Effector CD4-positive, alpha-beta T cell (primary cell): ENCODE measurements at places on chromosomes 1 and 21.

- DNase-seq: no peak
Measured at GRCh38 chr1:80882553-80882952, 918.2 kb upstream of the ADGRL2 start.

- DNase-seq: no peak
Measured at GRCh38 chr1:183697814-183698590, 44.9 kb upstream of the APOBEC4 start.

GRCh38 chr1:200029822-200030152 is 2.3 kb downstream of the NR5A2 start:
- no peak for DNase-seq

GRCh38 chr1:91717839-91718238 is 168.1 kb downstream of the TGFBR3 start:
- no peak for DNase-seq

- no peak for DNase-seq
Measured at GRCh38 chr1:175015243-175015642, 8.0 kb downstream of the MRPS14 start.

DNA sequence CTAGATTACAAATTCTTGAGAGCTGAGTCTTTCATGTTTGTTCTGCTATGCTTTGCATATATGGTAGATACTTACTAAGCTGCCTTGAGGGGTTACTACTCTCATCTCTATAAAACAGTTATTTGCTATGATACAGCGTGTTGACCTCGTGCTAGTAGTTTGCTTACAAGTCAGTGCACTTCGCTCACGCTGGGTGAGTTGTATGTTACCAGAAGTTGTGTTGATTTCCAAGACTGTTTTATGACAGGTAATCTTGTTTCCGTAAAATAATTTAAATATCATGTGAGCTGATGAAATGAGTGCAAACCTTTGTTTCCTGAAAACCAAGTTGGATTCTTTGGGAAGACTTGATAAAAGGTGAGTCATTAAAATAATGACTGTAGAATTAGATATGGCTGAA is 7.3 kb downstream of the MRPS6 start:
- DNase-seq: no peak

GRCh38 chr21:41526478-41527087 is 18.6 kb upstream of the TMPRSS2 start:
- DNase-seq: no peak

- DNase-seq: no peak
Measured at GRCh38 chr1:152811050-152811449, 721 bp upstream of the LCE1B start.

DNA sequence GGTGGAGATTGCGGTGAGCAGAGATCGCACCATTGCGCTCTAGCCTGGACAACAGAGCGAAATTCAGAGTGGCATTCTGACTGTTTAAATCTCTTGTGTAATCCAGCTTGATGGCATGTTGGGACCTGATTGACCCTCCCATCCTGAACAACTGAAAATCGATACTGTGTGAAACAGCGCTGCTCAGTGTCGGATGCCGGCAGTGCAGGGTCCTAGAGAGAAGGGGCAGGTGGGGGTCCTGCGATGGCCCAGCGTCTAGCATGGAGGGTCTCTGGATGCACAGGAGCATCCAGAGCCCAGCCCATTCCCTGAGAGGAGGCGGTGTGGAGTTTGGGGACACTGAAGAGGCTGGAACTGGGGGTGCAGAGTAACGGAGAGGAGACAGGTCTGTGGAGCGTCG is 15.8 kb downstream of the AGT start:
- DNase-seq: no peak

DNA sequence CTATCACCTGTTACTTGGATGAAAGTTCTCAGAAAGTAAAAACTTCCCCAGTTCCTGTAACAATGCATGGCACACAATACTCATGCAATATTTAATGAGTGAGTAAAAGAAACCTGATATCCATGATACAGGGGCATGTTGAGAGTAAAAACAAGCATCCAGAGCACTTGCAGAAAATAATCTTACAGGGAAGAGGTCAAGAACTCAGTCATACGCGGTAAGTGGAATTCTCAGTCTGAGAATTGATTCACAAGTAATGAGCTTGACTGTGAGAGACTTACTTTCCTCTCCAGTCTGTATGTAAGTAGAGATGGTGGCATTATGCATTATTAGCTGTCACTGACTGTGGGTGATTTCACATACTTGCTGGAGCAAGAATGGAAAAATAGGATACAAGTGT is 976.9 kb downstream of the BRINP3 start:
- no peak for DNase-seq

DNA sequence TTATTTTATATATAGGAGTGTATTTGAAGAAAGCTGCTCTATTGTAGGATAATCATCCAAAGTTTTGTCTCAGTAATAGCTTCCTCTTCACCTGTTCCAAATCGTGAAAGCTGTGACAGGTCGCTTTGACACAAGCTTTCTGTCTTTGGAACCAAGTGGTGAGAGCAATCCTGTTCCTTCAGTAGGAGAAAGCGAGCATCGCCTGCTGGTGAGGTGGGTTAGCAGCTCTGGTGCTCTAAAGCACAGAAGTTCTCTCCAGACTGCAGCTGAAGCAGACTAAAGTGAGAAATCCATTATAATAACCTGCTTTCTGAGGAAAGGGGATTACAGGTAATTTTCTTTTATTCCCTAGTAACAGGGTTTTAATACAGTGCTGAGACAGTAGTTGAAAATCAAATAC is 803.8 kb downstream of the ADGRL2 start:
- DNase-seq: no peak

DNA sequence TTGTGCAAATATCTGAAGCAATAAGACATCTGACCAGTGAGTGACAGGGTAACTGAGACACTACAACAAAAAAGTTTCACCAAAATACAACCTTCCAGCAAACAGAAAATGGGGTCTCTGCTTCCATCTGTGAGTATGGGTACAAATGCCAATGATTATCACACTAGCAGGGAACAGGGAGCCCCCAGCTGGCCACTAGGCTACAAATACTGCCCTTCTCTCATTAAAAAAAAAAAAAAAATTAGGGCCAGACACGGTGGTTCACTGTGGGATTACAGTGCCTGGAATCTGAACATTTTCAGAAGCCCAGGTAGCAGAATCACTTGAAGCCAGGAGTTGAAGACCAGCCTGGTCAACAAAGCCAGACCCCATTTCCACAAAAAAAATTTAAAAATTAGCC is 48.4 kb upstream of the EDARADD start:
- DNase-seq: no peak

DNA sequence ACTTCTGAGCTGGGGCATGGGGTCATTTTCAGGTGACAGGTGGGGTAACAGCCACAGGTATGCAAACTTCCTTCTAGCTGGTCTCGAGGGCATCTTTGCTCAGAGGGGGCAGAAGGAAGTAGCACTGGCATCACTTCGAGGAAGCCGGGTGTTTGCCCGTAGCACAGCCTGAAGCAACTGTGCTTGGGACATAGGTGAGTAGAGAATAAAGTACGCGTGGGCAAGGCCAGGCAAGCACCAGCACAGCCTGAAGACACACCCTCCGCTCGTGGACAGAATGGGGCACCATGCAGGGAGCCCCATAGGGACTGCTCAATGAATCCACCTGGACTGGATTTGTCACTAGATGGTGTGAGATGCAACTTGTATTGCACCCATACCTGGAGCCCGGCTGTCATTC is 167.1 kb downstream of the KCNJ6 start:
- DNase-seq: no peak

DNA sequence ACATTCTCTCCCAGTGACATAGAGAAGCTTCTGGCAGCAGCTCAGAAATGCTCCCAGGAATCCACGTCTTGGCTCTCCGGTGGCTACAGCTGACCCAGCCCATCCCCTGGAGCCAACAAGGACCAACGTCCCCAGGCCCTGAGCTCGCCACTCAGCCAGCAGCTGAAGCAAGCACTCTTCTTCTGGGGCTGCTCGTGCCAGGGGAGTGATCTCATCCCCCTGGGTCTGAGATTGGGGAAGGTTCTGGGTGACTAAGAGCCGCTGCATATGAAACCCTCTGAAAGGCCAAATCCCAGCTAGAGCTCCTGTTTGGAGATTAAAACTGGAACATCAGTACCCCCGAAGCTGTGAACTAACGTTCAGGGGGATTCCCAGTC is 487.9 kb downstream of the NPHP4 start:
- no peak for DNase-seq

- no peak for DNase-seq
Measured at GRCh38 chr1:220682901-220683576, 7.1 kb upstream of the C1orf115 start.

GRCh38 chr1:90074137-90074536 is 79.2 kb downstream of the ZNF326 start:
- DNase-seq: no peak

DNA sequence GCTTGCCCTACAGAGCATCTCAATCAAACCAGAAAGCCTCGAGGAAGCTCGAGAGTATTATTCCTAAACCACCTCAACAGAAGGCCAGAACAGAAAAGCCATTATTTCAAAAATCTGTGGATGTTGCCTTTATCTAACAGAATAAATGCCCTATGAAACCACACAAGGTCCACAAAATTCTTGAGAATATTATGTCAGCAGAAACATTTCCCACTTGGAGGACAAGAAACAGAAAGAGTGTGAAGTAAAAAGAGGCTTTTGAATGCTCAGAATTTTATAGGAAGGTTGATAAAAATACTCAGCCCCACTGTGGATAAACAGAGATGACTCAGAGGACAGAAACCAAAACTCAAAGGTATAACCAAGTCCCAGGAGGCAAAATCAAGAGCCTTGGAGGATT is 146.4 kb upstream of the LRRC7 start:
- no peak for DNase-seq

- no peak for DNase-seq
Measured at GRCh38 chr1:164440232-164440631, 118.8 kb upstream of the PBX1 start.

DNA sequence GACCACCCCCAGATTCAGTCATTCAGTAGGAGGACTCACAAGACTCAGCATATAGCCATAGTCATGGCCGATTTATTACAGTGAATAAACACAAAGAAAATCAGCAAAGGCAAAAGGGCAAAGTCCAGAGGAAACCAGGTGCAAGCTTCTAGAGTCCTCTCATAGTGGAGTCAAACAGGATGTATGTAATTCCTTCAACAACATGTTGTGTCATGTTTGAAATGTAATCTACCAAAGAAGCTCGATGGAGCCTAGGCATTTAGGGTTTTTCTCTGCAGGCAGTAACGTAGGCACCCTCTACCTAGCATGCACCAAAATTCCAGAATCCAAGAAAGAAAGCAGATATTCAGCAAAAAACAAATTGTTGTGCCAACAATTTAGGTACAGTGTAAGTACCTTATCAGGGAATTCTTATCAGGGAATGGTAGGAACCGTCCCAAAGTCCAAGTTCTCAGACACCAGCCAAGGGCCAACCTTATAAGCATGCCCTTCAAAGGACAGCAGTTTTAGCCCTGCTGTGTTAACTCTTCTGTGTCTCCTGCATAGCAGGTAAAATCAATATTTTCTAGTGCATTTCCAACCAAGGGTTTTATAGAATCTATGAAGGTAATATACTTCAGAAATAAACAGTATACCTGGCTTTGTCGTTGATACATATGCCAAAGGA is 16.1 kb upstream of the SLAMF6 start:
- DNase-seq: no peak

GRCh38 chr1:182173808-182174512 is 112.4 kb upstream of the ZNF648 start:
- no peak for DNase-seq

DNA sequence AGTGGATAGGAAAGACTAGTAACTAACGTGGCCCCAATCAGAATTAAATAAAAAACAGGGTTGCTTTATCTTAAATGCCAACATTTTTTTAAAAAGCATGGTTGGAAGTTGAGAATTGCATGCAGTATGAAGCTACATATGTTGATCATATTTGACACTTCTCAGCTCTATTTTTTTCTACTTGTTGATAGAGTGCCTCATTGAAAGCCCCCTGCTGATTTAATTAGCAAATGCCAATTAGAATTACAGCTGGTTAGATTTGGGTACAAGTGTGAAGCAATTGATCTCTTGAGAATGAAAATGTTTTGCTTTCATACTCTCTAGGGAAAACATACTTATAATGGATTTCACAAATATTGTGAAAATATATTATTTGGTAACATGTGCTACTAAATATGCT is 40.5 kb downstream of the CHD1L start:
- no peak for DNase-seq

DNA sequence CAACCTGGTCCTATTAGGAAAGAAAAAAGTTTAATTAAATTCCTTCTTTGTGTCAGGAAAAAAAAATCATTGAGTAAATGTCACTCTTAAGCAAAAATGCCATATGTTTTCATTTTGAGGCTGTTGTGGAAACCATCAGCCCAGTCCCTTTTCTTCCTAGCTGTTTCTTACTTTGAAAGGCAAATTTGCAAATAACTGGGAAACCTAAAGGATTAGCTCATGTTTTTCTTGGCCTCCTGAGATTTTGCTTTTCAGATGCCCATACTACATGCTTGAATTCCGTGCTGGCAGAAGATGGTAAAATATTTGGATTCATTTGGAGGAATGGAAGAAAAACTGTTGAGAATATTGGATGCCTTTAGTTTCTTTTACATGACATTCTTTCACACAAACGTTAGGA is 182.1 kb upstream of the ADAMTS5 start:
- DNase-seq: no peak

GRCh38 chr1:183824291-183824690 is 19.4 kb downstream of the RGL1 start:
- DNase-seq: no peak

- DNase-seq: no peak
Measured at GRCh38 chr1:157153746-157154145, 15.6 kb upstream of the ETV3 start.

DNA sequence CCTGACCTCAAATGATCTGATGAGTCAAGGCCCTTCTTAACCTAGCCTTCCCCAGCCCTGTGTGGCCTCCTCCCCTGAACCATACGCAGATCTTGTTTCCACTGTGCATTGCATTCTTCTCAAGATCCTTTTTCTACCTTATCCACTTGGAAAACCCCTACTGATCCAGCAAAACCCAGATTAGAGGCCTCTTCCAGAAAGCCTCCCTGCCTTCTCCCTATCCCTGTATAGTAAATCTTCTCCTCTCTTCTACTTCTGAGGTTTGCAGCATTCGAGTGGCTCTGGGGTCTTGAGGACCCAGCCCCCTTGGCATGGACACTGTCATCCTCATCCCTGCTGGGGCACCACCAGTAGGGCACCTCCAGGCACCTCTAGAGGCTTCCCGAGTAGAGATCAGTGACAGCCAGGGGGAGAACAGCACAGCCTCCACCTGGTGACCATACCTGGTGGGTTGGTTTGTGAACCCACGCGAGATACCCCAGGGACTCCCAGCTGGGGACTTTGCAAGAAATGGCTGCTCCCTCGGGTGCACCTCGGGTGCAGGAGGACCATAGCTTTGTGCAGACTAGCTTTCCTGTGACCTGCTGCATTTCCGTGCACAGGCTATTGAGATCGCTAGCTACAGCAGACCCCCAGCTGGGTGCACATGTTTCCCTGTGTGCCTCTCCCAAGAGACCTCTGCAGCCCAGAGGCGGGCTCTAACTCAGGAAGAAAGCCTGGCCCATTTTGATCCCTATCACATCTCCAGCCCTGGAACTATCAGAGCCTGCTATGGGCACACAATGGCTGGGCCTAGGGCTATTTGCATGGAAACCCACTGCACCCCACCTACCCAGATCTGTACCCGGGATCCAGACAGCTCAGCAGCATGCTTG is 34.2 kb downstream of the MATN1 start:
- no peak for DNase-seq
